ENCODE measurements at places on chromosomes 5 and 9.

GRCh38 chr5:124888622-124889485 is 142.4 kb upstream of the ZNF608 start:
- DNase-seq, result no peak

DNA sequence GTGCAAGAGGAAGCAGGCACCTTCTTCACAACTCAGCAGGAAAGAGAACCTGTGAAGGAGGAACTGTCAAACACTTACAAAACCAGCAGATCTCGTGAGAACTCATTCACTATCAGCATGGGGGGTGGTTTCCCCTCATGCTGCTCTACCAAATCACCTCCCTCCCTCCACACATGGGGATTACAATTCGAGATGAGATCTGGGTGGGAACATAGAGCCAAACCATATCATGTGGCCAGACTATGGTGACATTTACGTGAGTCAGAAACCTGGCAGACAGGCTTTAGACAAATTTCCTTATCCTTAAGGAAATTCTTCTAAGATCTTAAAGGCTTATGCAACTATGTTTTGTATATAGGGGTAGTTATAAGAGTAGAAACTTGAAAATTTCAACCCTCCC is 8.7 kb upstream of the AOPEP start:
- no peak for DNase-seq

GRCh38 chr5:65779643-65780042 is 57.6 kb downstream of the NLN start:
- DNase-seq, result no peak

DNA sequence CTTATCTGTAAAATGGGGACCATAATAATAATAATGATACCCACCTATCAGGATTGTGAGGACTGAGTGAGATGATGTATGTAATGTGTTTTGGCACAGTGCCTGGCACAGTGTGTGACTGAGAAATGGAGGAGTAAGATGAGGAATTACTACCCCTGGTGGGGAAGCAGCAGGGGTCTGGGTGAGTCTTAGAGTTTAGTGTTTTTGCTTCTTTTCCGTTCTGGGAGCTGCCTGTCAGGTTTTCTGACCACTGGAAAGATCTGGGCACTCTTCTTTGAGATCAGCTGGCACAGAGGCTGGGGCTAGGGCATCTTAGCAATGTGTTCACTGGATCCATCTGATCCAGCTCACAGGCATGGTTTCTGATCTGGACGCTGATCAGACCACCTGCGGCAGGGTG is 8.5 kb downstream of the LCP2 start:
- DNase-seq, result no peak

DNA sequence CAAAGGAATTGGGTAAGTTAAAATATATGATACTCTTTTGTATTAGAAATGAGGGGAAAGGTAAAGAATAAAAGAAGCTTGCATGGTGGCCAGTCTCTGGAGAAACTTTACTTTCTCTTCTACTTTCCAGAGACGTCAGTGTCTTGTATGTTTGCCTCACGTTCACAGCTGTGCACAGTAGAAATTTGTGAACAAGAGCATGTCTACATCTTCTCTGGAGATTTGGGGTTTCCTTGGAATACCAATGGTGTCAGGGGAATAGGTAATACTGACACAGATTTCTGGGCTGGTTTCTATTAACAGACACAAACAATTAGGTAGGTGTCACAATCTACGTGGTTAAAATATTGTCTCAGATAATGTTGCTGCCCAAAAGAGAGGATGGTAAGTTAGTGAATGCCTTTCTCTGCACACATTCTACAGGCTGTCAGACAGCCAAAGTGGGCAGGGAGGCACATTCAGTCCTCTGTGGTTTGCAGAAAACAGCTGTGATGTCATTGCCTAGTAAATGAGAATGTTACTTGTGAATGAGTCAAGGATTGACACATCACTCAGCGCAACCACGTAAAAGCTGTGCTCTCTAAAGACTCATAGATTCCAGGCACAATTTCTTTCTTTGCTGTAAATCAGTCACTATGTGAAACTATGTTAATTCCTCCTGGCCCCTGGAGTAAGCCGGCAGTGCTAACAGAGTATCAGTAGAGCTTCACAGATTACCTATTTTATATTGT is 397.1 kb downstream of the MAN2A1 start:
- no peak for DNase-seq

GRCh38 chr5:133839721-133840120 is 128.7 kb downstream of the C5orf15 start:
- no peak for DNase-seq

GRCh38 chr5:1249366-1250280 is 24.4 kb downstream of the SLC6A18 start:
- no peak for DNase-seq

All from stimulated activated CD8-positive, alpha-beta memory T cell treated with anti-CD3 and anti-CD28 coated beads, Interleukin-15, amount 100 ng/mL, for 24 hours (primary cell).